ENCODE measurements at places on chromosomes 3 and 15.
A peak's percentile ranks its signal among the peaks of the same experiment; 100 is the strongest.

DNA sequence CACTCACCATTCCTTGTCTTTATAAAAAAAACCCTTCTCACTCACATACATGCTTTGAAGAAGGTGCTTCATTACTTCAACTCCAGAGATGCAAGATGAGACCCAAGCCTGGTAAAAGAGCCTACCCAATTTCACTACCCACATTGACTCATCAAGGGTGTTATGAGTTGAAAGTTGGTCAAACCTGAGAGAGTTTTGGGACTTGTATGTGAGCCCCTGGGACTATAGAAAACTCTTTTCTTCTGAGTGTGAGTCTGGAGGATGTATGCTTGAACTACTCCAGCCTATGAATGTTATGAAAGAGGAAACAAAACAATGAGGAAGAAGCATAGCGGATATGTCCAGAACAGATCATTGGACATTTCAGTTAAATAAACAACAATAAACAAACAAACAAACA, 106.5 kb upstream of the SATB1 start:
- DNase-seq, result no peak

DNA sequence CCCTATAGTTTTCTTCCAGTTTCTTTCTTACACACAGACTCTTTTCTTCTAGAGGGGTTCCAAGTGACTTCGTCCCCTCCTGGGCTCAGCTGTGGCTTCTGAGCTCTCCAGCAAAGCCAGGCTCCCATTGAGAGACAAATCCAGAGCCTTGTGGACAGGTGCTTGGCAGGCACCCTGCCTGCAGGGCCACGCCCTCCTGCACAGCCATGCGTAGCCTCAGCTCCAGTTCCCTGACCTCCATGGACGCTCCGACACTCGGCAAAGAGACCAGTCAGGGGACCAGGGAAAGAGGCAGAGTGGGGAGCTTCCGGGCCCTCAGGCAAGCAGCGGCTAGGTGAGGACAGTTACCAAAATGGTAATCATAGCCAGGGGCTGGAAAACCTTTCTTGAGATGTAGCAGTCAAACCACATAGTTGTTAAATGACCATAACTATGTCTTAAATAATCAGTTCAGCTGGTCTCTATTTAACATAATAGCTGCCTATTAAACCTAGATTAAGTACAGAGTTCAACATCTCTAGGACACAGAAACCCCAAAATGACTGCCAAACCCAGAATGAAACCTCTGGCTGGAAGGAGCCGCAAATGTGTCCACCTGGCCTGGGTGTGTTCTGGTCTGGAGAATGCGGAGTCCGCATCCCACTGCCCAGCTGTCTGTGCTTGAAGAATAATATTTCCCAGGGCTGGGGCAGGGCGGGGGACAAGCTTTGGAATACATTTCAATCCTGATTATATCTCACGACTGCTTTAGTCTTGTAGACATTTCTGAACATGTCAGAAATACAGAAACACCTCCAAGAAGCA, 69.3 kb upstream of the RGMA start:
- DNase-seq, result no peak

- DNase-seq, result no peak
These were observed 8.0 kb downstream of the CDAN1 start for GRCh38 chr15:42728972-42729371.

DNA sequence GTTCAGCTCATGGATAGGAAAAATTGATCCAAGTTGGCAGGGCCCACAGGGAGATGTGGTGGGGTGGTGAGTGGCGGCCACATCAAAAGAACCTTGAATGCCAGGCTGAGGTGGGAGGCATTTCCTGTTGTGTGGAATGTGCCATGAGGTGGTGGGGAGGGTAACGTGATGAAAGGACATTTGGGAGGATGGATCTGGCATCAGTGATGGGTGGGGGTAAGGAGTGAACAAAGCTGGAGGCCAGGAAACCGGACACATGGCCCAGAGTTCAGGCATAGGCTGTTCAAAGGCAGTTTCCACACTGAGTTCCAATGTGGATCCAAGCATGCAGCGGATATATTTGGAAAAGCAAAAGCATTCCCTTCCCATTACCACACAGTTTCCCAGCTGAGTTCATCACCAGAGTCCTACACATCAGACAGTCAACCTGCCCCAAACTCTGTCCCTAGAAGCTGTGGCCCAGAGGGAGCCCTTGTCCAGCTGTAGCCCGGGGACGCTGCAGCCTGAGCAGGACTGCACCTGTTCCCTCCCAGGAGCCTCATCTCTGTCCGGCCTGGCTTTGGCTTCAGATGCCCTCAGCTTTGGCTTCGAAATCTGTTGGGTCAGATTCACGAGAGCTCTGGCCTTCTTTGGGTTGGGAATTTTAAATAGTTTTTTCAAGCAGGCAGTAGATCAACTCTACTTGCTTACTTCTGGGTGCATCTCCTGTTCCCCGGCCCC, 37.8 kb upstream of the GOLGA6B start:
- peak; percentile 25 for DNase-seq

DNA sequence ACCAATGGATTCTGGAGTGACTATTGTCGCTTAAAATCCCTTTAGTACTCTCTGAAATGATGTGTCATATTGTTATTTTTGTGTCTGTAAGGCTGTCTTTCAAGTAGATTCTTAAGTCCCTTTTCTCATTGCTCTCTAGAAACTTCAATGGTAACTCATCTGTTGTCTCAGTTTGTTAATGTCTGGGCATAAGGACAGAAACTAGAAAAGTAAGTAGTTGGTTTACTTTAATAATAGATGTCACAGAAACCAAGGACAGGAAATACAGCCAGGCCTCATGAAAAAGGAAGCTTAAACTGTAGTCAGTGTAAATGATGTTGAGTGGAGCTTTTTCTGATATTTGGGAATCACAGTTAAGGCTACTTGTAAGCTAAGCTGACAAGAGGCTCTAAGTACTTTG, 730.2 kb upstream of the DPPA4 start:
- no peak for DNase-seq

- no peak for DNase-seq
These were observed 435.6 kb downstream of the MECOM start for GRCh38 chr3:169227911-169228310.

- no peak for DNase-seq
These were observed 8.5 kb upstream of the PLXND1 start for GRCh38 chr3:129614927-129615363.

DNA sequence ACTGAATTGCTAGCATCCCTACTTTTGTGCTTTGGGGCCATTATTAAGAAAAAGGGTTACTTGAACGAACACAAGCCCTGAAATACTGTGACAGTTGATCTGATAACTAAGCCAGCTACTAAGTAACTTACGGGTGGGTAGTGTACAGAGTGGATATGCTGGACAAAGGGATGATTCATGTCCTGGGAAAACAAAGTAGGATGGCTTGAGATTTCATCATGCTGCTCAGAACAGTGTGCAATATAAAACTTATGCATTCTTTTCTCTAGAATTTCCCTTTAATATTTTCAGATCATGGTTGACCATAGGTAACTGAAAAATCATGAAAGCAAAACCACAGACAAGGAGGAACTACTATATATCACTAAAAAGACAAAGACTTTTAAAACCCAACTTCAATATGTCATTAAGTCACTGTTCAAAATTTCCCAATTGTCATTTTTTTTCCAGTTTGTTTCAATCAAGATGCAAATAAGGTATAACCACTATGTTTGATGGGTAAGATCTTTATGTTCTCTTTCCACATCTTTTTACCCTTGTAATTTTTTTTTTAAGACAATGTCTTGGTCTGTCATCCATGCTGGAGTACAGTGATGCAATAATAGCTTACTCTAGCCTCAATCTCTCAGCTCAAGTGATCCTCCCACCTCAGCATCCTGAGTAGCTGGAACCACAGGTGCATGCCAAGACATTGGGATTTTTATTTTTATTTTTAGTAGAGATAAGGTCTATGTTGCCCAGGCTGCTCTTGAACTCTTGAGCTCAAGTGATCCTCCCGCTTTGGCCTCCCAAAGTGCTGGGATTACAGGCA, 67.7 kb downstream of the IFT80 start:
- DNase-seq, result no peak

- DNase-seq, result no peak
These were observed 51.3 kb downstream of the RBMS3 start for GRCh38 chr3:29332195-29332637.
